ENCODE measurements at places on chromosomes 2 and 18.

- no peak for DNase-seq
Observed at GRCh38 chr2:229409751-229410181, 138.7 kb upstream of the PID1 start.

DNA sequence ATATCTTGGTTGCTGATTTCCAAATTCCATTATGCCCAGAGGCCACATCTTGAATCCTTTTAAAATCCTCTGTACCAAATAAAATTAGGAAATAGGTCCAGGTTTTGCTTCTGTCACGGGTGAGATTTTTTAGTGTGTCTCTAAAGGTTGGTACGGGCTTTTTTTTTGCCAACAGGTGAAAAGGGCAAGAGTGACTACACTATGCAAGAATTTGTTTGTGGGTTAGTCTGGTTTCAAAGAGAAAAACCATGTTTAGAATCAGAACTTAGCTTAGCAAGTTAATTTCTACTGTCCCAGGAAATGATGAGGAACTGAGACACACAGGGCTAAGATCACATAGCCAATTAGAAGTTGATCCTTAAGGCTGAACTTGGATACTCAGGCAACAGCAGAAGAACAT is 41.7 kb downstream of the POLR1A start:
- DNase-seq: no peak

- no peak for DNase-seq
Observed at GRCh38 chr2:33091541-33092123, 144.9 kb downstream of the LTBP1 start.

- DNase-seq: no peak
Observed at GRCh38 chr2:188456114-188456909, 164.6 kb downstream of the GULP1 start.

DNA sequence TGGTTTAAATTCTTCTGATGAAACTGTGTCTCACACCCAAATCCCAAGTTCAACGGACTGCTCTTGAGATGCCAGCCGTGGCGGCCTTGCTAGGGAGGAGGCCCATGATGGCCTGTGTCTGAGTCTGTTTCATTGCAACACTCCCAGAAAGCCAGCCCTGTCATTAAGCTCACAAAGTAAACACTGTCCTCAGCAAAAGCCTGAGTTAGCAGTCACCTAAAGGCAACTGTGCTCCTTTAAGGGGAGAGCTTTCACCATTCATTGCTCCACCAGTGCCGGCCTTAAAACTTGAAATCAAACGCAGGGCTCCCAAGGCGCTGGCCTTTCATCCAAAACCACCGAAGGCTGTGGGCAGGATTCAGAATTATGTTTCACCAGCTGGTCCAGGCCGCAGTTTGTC is 42.5 kb upstream of the PPP1CB start:
- DNase-seq: no peak

DNA sequence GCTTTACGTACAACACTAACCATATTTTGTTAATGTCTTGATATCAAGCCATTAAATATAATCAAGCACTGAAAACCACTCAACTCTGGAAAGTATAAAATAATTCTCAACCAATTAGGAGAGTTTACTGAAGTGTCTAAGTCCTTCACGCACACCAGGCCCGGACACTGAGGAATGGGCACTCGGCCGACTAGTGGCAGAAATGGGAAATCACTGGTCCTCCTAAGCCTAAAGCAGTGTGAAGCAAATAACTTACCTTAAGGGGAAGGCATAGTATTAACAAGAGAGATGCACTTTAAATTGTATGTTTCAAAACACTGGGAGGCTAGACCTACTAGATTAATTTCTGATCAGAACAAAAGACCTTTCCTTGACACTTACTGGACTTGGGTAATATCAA is 45.7 kb downstream of the FAM210A start:
- DNase-seq: peak; percentile 3

GRCh38 chr2:217743966-217744761 is 258.6 kb downstream of the TNS1 start:
- DNase-seq: no peak
